RWPE1 (cell line): ENCODE measurements at places on chromosomes 12 and 14.

GRCh38 chr12:54378796-54379397 is 5.6 kb downstream of the ZNF385A start:
- DNase-seq: no peak

DNA sequence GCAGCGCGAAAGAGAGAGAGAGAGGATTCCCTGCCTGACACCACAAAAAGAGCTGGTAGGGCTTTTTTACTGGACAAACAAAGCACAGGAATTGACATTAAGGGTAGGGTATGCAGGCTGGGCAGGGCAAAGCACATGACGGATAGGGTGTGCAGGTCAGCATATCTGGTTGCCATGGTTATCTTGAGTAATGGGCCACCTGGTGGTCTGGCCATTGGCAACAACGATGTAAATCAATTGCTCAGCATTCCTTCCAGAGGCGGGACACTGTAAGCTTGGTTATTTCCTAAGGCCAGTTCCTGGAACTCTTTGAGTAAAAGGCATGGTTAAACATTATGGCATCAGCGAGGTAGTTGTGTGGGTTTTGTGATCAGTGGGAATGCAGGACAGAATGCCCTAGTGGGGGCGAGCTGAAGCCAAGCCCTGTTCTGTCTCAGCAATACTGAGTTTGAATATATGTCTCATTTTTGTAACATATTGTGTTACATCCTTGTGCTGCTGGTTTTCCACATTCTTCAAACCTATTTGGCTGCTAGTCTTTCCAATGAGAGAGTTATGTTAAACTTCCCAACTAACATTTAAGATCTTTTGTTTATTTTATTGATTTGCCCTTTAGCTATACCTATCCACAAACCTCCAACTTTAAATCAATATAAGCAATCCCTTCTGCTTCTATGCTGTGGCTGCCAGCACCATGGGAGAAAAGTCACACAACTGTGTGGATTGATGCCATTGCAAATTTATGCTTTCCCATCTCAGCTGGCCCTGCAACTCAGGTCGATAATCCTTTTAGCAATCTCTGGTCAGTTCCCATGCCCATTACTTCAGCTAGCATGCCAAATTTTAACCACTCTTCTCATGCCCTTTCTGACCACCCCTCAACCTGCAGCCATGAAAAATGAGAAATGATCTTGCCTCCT is 396.7 kb upstream of the PDE3A start:
- no peak for DNase-seq

DNA sequence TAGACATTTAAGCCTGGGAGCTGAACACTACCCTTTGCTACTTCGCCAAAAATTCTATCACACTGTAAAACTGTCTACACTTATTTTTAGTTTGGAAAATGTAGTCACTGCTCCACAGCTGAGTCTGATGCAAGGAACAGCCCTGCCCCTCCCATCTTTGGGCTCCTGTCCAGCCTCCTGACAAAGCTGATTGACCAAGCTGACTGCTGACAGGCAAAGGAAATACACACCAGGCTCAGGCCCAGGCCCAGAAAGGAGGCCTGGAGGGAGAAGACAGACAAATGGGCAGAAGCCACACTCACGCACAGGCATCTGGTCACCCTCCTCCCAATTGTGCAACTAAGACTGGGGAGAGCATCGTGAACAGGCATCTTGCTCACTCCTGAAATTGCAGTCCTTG is 55.3 kb downstream of the ISCA2 start:
- DNase-seq: no peak

DNA sequence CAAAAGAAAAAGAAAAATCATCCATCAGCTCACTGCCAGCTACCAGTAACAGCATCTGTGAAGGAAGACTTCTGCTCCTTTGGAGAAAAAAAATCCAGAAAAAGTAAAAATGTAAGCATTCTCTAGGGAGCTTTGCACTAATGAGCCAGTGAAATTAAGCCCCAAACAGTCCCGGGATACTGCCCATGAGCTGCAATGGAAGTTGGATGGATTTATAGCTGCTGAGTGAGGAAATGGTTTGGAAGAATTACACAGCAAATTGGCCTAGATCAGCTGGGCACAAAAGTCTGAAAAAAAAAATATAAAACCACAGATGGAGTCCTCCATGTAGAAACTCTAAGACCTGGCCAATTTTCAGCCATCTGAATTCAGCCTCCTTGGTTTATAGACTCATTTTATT is 462.9 kb upstream of the USP15 start:
- no peak for DNase-seq

- DNase-seq: no peak
Observed at GRCh38 chr12:43098071-43098470, 453.9 kb downstream of the ADAMTS20 start.

GRCh38 chr14:51219473-51220448 is 20.3 kb upstream of the TMX1 start:
- peak; percentile 26 for DNase-seq

DNA sequence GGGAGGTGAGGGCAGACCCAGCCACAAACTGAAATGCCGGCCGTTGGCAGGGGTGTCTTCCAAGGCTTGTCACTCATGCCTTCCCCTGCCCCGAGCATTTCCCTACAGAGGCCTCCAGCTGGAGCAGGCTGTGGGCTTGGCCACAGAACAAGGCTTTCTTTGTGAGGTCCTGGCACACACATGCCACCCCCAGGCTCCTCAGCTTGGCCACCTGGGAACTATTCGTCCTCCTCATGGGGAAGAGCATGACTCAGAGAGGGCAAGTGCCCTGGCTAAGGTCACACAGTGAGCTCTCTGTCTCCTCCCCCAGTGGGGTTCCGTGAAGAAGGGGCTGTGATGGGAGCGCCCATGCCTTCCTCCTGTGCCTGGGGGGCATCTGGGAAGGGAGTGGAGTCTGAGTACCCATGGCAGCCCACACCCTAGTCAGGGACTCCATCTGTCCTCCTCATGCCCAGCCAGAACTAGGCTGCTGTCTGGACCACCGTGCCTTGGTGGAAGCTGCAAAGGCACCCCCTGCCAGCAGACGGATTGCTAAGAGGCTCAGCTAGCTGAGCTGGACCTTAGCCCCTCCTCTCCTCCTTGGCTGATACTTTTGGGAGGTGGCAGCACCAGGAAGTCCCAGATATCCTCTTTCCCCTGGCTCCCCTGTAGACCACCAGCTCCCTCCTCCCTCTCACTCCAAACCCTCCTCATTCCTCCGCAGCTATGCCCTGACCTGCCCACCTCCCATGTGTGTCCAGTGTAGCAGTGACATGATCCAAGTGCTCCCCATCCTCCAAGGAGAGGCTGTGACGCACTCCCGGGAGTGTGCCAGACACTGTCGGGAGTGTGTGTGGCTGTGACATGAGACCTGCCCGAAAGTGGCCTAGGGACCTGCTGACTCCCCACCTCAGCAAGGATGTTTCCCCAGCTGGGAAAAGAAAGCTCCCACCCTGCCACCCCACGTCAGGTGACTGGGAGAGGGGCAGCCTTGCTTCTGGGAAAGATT is 21.4 kb downstream of the ABCB9 start:
- DNase-seq: peak; percentile 47

- DNase-seq: no peak
Observed at GRCh38 chr12:124835656-124836410, 27.8 kb downstream of the SCARB1 start.

GRCh38 chr14:106094654-106095189 is 568.3 kb downstream of the TMEM121 start:
- no peak for DNase-seq

DNA sequence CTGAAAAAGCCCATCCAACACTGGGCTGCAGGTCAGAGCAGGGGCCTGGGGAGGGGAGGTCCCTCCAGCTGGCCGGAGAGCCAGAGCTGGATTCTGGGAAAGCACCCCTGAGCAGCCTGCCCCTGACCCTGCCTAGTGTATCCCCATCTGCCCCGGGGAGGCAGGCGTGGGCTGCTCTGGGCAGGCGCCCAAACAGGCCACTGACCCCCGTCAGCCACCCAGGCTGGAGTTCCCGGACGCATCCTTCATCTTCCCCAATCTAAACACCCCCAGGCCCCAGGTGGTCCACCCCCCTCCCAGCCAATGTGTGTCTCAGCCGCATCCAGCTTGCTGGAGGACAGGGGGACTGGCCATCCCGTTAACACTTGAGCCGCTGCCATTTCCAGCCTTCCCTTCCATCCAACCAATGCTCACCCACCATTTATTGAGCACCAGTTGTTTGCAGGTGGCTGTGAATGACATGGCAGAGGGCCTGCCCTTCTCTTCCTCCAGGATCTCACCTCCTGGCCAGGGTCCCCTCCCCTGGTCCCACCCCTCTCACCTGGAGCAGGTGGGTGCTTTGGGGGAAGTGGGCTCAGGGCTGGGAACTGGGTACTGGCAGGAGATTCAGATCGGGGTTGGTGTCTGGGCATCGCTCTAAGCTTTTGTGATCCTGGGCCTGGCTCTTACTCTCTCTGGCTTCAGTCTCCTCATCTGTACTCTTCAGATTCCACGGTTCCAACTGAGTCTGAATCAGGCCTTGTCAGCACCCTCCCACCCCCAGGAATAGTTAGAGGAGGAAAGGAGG is 743 bp upstream of the DTX1 start:
- no peak for DNase-seq

- DNase-seq: no peak
Observed at GRCh38 chr14:25011095-25011494, 38.9 kb downstream of the STXBP6 start.

DNA sequence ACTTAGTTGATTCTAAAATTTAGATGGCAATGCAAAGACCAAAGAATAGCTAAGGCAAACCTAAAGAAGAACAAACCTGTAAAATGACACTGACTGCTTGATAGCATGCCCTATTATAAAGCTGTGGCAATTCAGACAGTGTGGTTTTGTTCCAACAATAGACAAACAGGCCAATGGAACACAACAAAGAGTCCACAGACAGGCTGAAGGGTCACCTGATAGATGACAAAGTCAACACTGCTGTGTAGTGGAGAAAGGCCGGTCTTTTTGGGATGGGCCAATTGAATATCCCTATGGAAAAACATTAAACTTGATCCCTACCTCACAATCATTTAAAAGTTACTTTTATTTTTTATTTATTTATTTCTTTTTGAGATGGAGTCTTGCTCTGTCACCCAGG is 33.8 kb upstream of the SLC25A3 start:
- DNase-seq: no peak

DNA sequence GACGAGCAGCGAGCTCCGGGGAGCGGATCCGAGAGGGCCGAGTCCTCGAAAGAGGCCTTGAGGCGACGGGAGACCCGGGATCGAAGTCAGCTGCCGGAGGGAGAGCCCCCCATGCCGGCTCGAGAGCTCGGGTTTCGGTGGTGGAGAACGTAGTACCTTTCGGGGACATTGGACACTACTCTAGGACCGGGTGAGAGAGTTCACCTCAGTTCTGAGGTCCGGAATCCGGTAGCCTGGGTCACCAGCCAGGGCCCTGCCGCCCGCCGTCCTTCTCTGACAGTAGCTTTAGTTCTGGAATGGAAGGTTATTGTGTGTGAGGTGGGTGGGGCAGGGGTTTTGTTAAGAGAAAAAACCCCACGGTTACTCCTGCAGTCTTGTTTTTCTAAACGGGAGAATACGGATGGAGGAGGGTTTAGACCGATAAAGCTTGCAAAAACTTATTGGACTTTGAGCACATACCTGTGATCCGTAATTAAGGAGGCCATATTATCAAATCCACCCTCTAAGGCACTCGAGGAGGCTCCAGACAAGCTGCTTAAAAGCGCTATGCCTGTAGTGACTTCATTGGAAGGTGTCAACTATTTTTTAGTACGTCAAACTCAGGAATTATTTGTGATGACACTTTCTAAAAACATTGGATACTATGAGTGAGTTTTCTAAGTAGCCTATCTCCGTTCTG is 765 bp downstream of the SCYL2 start:
- peak; percentile 4 for DNase-seq

DNA sequence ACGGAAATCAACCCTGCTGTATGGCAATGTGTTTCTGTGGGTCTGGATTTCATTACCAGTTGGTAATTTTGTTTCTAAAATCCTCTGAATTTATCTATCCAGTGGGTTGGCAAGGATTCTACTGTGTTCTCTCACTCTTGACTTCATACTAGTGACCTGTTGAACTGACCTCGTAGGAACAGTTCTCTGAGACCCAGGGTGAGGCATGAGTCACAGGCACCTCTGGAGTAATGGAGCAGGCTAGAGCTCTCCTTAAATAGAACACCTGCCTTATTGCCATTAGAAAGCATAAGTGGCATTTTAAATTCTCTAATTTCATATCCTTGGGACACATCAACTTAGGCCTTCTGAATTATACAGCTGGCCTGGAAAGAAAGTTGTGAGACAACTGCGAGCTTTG is 258.3 kb upstream of the NAV3 start:
- DNase-seq: no peak

DNA sequence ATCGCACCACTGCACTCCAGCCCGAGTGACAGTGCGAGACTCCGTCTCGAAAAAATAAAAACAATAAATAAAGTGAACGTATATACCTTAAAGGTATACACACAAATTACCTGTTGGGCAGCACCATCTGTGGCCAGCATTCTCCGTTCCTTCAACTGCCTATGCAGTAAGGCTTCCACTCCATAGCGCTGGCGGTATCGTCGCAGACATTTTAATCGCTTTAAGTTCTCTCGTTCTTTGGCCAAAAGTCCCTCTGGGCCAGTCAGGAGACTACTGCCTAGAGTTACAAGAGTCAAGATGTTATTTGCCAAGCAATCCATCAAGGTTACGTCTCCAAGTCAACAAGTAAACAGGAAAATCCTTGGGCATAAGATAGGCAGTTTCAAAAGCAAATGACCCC is 13.0 kb downstream of the KANSL2 start:
- DNase-seq: no peak

DNA sequence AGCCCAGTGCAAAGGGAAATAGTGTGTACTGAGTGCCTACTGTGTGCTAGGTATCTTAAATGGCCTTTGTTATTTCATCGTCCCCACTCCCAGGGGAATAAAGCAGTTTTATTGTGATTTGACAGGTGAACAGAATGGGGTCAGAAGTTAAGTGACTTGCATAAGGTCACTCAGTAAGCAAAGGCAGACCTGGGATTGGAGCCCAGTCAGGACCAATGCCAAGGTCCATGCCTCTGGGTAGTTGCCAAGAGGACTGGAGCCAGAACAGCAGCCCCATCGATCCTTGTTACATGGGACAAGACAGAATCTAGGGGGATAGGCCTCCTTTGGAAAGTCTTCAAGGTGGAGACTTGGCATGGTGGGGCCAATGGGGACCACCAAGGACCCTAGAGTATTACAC is 227.4 kb upstream of the PWP1 start:
- no peak for DNase-seq

DNA sequence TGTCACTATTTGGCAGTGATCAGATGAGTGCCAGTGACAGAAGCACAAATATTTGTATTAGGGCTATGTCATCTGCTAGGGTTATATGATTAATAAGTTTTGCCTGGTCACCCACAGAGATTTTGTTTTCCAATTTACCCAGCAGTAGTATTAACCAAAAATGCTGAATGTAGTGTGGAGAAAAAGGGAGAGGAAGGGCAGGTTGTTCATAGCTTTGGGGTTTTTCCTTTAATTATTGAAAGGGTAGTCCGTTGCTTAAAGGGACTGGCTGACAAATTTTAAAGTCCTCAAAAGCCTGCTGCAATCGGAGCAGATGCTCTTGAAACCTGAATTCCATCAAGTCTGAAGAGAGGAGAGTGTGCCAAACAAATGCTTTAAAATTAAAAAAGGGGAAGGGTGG is 237.9 kb upstream of the CCDC196 start:
- DNase-seq: no peak

- no peak for DNase-seq
Observed at GRCh38 chr12:91965781-91966180, 179.9 kb downstream of the BTG1 start.
